ENCODE measurements at places on chromosomes 13 and 19.
A peak's percentile ranks its signal among the peaks of the same experiment; 100 is the strongest.

DNA sequence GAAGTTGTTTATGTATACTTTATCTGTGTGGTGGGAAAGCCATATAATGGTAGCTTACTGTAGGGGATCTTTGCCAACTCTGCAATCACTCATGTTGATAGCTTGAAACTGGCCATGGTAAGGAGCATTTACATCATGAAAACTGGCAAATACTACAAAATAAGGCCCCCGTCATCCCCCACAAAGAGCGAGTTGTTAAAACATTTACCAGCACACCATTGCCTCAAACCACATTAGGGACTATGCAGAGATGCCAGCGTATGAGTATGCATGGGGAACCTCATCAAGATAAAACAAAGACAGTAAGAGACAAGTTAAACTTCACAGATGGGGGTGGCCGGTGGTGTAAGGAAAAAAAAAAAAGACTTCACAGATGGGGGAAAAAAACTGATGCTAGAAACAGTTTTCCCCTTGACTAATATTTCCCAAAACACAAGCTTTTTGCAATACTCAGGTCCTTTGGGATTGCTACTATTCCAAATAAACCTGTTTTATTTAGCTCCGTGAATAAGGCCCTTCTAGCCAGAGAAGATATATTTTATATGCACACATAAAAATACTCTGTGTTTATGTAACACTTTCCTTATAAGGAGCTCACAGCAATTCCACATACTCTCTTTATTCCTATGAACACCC, 70.6 kb upstream of the SERP2 start:
- no peak for DNase-seq

DNA sequence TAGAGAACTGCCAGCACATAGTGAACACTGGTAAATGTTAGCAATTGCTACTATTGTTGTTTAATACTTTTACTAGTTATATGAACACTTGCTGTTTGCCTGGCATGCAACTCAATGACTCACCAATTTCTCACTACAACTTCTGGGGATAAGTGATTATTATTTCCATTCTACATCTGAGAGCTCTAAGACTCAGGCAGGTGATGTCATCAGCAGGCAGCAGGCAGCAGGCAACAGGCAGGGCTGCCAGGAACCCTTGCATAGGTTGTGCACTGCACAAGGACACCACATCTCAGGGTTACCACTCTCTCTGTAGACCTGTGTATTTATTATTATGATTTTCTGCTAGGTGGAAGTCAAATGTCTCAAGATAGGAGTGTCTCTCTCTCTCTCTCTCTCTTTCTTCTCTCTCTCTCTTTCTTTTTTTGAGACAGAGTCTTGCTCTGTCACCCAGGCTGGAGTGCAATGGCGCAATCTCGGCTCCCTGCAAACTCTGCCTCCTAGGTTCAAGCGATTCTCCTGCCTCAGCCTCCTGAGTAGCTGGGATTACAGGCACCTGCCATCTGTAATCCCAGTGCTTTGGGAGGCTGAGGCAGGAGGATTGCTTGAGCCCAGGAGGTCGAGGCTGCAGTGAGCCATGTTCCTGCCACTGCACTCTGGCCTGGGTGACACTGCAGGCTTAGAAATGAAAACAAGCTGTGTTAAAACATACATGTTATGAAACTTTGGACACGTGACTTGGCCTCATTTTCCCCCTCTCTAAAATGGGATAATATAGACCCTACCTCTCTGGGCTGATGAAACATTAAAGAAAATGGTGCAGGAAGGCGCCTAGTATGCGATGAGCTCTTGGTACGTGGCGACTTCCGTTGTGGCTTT, 22.7 kb downstream of the HPN start:
- DNase-seq: no peak

GRCh38 chr13:30477346-30478195, 11.8 kb upstream of the HMGB1 start:
- DNase-seq: no peak

GRCh38 chr19:4581666-4582553, 22.4 kb upstream of the SEMA6B start:
- DNase-seq: no peak

- peak; percentile 96 for DNase-seq
These were observed 6.0 kb downstream of the SYCE2 start for GRCh38 chr19:12913011-12913561.

- DNase-seq: peak; percentile 31
These were observed 4.3 kb upstream of the DUXA start for GRCh38 chr19:57171551-57172081.

- DNase-seq: no peak
These were observed 27.4 kb downstream of the LRCH1 start for GRCh38 chr13:46580362-46580839.

- no peak for DNase-seq
These were observed at the start of gene PGLYRP1 for GRCh38 chr19:46022431-46023310. TSS of gene PGLYRP1 (minus strand) at chr19:46023053. CDS start at chr19:46023021, 32 bp downstream.

DNA sequence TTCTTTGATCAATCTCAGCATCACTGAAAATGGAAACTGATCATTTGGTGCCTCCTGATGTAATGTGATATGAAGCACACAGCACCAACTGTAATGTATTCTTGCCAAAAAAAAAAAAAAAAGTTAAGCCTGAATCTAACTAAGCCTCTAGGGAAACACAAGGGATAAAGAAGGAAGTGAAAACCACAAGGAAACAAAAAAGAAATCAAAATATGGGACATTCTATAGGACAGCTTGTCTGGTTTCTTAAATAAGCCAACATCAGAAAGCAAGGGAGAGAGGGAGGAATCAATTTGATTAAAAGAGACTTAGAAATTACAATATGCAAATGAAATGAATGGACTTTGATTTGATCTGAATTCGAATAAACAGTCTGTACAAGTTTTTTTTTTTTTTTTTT, 20.6 kb upstream of the METTL21C start:
- no peak for DNase-seq

- DNase-seq: no peak
These were observed 39.3 kb upstream of the GAS6 start for GRCh38 chr13:113902986-113903775.

GRCh38 chr19:38975861-38976271, 324 bp upstream of the FBXO17 start:
- DNase-seq: no peak

DNA sequence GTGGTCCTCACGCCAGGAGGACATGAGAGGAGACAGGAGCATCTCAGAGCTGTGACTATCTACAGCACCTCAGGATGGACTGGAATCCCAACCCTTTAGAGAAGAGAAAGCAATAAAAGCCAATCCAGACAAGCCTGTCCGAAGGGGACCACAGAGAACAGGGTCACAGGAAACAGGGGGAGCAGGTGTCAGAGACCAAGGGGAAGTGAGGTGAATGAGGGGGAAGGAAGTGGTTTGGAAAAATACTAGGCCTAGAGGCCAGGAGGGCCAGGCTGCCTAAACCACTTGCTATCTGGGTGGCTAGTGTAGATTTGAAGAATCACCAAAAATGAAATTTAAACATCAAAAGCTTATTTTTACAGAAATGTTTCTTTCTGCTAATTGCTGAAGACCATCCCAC, 16.2 kb downstream of the TMTC4 start:
- DNase-seq: no peak

DNA sequence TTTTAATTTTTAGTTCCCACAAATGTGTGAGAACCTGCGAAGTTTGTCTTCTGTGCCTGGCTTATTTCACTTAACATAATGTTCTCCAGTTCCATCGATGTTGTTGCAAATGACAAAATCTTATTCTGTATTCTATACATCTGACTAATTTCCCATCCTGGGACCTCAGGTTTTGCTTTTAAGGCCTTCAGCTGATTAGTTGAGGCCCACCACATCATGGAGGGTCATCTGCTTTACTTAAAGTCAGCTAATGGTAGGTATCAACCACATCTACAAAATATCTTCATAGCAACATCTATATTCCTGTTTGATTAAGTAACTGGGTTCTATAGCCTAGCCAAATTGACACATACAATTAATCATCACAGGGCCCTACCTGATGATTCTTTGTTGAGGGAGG, 534.0 kb downstream of the EFNB2 start:
- DNase-seq: no peak

GRCh38 chr19:36514012-36514612, 14.0 kb downstream of the ZNF260 start:
- no peak for DNase-seq
